ENCODE measurements at places on chromosomes 2 and 18.
A peak's percentile ranks its signal among the peaks of the same experiment; 100 is the strongest.

DNA sequence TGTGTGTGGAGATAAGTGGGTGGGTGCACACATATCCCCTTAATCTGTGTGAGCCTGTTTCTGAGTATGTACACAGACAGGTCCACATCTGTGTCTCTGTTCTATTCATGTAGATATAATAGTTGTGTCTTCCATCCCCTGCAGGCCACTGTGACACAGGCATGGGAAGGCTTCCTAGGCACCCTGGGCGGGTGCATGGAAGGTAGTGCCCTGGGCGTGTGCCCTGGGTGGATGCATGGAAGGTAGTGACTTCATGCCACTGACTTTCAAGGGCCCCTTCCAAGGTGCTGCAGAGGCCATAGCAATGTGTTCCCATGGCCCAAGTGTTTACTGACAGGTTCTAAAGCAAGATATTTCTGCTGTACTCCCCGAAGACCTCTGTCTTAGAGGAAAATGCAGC is 462.5 kb upstream of the HS6ST1 start:
- no peak for DNase-seq

DNA sequence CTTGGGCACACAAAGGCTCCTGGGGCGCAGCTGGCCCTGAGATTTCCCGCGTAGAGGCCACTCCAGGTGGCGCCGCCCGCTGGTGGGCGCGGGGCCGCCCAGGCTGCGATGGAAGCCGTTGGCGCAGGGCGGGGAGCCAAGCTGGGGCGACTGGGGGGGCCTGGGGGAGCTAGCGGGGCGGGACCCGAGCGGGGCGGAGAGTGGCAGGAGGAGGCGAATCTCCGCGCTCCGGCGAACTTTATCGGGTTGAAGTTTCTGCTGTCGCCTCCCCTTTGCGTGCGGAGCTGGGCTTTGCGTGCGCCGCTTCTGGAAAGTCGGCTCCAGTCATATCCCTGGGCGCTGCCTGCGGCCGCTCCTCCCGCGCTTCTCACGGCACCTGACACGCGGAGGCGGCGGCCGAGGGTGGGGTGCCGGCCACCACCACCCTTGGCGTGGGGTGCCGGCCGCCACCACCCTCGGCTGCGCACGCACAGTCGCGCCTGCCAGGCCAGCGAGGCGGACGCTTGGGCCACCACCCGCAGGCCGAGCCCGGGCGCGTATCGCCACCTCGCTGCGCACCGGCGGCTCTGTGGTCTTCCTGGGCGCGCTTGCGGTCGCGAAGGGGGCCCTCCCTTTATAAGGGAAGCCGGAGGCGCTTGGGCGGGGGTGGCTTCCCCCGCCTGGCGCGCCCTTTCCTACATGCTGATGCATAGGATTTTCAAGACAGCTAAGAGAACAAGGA is 919 bp upstream of the CYP1B1 start:
- DNase-seq, result peak; percentile 63

GRCh38 chr18:3306391-3306790 is 44.5 kb downstream of the MYL12B start:
- DNase-seq, result no peak

DNA sequence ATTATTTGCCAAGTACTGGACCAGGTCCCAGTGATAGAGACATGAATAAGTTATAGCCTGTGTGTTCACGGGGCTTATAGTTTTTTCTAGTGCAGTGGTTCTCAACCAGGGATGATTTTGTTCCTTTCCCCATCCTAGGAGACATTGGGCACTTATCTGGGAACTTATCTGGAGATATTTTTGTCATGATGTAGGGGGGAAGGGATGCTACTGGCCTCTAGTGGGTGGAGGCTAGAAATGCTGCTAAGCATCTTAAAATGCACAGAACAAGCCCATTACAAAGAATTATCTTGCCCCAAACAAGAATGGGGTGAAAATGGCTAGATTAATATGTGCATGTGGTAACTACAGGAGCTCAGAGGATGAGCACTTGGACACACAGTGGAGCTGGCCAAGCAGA is 75.2 kb downstream of the KLHL29 start:
- no peak for DNase-seq

DNA sequence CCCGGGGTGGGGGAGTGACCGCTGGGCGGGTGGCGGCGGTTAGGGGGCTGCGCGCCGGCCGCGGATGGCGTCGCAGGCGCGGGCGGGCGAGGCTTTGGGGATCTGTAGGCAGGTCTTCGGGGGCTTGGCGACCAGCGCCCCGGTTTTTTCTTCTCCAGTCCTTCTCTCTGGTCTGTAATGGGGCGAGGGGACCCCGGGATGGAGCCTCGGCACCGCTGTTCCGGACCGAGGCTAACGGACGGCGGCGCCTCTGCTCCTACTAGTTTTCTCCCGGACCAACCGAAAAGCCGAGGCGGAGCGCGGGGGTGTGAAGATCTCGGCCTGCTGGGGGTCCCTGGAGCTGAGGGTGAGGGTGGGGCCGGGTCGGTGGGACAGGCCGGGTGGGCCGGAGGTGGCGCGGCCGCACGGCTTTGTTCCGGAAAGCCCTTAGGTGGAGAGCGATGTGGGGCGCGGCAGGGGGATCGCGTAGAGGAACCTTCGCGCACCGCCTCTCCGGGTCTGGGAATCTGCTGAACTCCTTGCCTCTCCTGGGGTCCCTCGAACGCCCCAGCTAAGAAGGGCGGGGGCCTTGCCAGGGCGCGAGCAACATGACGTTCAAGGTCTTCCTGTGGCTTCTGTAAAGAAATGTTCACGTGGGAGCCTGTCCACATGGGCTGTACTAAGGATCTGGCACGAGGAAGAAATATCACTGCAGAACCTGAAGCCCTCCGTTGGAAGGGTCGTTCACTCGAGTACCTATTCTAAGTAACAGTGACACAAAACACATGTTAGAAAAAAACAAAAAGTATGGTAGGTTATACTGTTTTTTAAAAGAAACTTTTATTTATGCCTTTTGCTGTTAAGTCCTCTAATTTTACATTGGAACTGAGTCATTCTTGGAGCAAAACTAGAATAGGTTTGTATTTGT is 861 bp downstream of the SLC39A10 start:
- peak; percentile 77 for DNase-seq

DNA sequence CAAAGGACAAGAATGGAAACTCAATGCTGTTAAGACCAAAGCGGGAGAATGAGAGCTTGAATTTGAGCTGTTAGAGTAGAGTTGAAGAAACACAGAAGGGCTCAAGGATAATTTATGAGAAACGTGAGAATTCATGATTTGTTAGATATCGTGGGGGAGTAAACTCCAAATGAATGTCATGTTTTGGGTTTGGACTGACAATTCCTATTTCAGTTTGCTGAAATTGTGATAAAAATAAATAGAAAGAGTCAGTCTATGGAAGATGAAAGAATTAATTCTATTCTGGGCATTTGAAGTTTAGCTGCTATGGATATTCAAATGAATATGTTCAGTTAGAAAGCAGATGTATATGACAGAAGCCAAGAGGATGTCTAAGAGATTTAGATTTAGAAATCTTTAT is 723.4 kb upstream of the PIK3C3 start:
- no peak for DNase-seq

GRCh38 chr2:168686452-168687191 is 115.8 kb upstream of the NOSTRIN start:
- no peak for DNase-seq

- no peak for DNase-seq
Observed at GRCh38 chr2:31122133-31122532, 16.1 kb downstream of the GALNT14 start.

GRCh38 chr2:63788071-63788470 is 53.6 kb upstream of the UGP2 start:
- DNase-seq, result peak; percentile 17

DNA sequence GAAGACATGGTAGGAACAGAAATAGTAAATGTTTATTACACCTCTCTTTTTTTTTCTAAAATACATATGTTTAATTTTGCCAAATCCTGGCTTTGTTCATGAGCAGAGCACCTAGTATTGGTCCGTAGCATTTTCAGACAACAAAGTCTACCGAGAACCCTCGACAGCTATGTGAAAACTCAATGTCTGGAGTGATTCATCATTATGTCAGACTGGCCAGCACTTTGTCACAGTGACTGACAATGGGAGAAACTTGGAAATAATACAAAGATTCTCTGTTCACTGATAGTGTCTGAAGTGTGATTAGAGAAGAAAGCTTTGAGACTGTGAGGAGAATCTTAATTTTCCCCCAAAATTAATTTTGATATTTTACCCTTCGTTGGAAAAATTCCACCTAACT is 143.0 kb downstream of the HNMT start:
- DNase-seq, result no peak

DNA sequence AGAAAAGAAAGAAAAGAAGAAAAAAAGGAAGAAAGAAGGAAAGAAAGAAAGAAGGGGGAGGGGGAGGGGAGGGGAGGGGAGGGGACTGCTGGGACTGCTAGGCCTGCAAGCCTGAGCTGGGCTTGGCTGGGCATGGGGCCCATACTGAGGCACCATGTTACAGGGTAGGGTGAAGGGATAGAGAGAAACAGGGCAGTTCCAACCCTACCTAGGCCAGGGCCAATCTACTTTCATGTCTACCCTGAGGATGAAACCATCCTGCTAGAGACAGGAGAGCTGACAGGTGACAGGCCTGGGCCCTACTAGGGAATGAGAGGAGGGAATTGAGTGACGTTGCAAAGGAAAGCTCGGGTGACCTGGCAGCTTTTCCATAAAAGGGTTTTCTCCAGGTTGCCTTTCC is 41.7 kb downstream of the TEX44 start:
- no peak for DNase-seq

DNA sequence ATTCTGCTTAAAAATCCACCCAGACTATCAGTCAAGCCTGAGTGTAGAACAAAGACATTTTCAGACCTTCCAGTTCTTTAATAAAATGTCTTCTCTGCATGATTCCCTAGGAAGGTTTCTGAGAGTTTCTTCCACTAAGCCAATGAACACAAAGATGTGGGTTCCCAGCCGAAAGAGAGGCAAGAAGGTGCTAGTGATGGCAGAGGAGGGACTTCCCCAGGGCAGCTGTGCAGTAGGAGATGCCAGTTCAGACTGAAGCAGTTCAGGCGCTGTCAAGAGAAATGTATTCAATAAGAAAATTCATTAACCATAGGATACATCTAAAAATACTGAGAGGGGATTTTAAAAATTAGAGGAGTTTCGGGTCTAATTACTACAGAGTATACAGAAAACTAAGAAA is 83.3 kb downstream of the RND3 start:
- DNase-seq, result no peak

DNA sequence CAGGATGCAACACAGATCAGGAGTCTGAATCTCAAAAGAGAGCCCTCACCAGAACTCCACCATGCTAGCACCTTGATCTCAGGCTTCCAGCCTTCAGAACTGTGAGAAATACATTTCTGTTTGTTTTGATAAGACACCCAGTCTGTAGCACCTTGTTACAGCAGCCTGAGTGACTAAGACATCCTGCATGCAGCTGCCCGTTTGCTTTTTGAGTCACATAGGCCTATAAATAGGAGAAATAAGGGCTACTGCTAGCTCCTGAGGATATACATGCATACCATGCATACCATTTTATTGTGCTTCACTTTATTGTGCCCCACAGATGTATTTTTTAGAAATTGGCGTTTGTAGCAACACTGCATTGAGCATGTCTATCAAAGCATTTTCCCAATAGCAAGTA is 337.8 kb downstream of the CDH2 start:
- DNase-seq, result no peak

GRCh38 chr2:8862230-8862629 is 24.8 kb upstream of the KIDINS220 start:
- DNase-seq, result no peak

DNA sequence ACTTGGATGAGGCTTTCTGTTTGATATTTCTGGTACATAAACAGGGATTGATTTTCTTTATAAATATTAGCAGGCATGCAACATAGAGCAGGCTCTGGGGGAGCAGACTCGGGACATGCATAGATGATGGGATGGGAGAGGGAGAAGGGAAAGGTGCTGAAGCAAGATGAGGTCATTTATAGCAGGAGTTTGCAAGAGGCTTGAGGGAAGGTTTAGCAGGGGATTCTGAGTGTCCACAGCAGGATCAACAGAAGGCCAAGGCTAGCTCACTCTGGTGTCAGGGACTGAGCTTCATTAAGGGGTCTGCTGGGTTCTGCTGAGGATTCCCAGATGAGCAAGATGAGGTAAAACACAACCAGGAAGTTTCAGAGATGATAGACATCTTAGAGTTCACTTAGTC is 309.1 kb upstream of the CELF4 start:
- no peak for DNase-seq

DNA sequence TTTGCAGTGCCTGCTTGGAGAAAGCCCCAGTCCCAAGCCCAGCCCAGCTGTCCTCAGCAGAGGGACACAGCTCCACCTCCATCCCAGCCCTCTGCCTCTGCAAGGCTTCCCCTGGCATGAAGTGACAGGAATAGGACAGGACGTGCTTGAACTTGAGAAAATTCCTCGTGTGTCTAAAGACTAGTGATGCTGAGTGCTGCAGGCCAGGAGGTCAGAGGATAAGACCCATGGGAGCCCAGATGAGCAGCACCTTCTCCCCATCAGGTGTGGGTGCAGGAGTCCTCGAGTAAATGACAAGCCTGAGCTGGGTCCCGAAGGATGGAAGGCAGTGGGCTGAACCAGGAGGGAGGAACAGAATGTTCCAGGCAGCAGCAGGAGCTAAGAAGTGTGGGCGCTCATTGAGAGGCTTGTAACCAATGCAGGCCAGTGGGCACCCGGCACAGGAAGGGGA is 67.8 kb upstream of the UXS1 start:
- no peak for DNase-seq

- DNase-seq, result no peak
Observed at GRCh38 chr2:161238265-161238559, 70.0 kb upstream of the PSMD14 start.

DNA sequence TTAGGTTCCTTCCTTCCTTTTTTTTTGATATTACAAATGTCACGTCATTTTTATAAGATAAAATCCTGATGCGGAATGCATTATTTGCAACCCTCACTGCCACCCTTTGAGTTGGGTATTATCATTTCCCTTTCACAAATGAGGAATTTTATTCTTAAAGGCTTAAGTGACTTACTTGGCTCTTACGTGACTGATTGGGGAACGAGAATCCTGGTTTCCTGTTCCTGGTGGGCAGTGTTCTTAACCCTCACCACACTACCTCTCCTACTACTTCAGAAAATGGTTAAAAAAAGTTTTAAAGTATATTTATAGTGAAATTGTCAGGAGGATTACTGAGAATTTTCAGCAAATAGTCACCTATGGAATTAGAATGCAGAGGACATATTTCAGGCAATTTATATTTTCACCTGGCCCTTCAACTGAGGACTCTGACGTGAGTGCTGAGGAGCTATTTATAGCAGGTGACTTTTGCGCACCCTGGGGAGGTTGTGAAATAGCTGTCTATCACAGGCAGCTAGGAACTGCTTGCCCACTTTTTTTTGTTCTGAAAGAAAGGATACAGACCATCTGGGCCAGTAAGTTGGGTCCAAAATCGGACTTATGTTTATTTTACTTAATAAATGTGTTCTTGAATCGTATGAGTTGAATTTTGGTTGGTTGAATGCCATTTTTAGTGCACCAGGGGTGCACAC is 18.7 kb upstream of the RASGRP3 start:
- no peak for DNase-seq

GRCh38 chr2:124046332-124046731 is 21.2 kb downstream of the CNTNAP5 start:
- no peak for DNase-seq

DNA sequence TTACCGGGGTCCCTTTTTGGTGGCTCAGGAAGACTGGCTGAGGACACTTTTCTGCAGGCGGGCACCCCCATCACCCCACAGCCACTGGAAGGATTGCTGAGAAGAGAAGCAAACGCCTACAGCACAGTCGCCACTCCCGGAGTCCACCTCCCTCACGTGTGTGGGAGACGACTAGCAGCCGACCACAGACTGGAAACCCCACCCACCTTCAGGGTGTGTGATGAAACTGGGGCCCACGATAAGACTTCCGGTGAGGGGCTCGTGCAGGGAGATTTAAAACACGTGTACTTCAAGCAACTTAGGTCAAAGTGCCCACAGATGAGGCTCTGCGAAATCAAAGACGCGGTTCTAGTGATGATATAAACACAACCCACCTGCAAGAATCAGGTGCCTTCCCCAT is 26.3 kb downstream of the MBP start:
- DNase-seq, result no peak

Measured in hindlimb muscle (tissue), 1 donor.